ENCODE measurements at places on chromosomes 3 and 15.

DNA sequence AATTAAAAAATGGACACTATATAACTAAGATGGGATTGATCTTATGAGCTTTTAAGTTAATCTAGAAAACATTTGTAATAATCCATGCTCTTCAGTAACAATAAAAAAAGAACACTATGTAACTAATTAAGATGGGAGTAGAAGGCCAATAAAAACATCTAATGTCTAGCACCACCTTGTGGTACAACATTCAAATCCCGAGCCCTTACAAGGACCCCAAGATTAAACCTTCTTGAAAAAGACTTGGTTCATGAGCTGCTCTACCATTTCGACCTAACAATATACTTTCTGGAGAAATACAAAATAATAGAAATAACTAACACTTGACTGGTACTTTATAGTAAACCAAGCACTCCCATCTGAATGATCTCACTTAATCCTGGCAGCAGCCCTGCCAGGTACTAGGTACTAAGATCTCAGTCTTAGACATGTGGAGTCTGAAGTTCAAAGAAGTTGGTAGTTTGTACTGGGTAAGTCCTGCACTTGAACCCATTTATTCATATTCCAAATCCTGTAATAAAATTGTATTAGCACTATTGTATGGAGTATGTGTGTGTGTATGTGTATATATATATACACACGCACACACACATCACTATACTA, 21.8 kb downstream of the METTL6 start:
- no peak for DNase-seq

- DNase-seq, result no peak
Observed at GRCh38 chr3:41265823-41266273, 66.5 kb downstream of the CTNNB1 start.

- DNase-seq, result no peak
Observed at GRCh38 chr15:92306663-92307062, 87.0 kb upstream of the ST8SIA2 start.

- no peak for DNase-seq
Observed at GRCh38 chr3:173403376-173403775, 5.8 kb downstream of the NLGN1 start.

DNA sequence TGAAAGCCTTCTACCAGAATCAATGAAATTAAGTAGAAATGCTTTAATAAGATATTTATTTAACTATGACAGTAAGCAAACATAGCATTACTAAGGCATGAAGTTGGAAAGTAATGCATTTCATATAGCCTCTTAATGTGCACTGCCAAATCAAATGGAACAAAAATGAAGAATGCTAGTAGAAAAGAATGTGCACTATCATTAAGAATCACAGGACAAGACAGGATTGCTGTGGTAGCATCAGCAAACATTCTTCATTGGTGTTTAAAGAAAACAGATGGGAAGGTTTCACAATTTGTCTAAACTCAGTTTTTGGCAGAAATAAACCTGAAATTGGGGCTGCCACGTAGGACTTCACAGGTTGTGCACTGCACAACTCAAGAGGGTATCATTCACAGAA, 168.9 kb downstream of the CNTN3 start:
- DNase-seq, result no peak

- no peak for DNase-seq
Observed at GRCh38 chr3:177122183-177122856, 75.0 kb downstream of the TBL1XR1 start.

DNA sequence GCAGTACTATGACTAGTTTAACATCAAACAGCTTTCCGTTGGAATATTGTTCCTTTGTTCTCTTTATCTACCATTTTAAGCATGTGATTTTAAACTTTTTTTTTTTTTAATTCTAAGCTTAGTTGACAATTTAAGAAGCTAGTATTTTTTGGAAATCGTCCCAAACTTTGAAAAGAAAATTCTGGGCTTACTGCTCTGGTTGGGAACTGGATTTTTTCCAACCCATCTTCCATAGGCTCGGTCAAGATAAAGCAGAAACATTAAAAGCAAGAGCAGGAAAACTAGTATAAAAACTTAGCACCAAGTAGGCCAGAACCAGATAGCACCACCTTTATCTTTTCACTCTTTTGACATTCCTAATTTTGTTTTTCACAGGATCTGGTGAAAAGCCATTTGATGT, 49.9 kb downstream of the TSC22D2 start:
- no peak for DNase-seq

DNA sequence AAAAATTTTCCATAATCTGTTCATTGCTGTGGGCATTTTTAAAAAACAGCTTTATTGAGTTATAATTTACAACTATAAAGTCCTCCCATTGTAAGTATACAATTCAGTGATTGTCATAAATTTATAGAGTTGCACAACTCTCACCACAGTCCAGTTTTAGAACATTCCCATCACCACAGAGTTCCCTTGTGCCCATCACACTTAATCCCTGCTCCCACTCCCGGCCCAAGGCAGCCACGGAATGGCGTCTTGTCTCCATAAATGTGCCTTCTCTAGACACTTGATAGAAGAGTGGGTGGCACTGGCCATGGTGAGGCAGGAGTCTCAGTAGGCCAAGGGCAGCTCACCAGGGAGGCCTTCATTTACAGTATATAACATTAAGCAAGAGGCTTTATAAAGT, 6.3 kb downstream of the TSEN2 start:
- DNase-seq, result no peak

DNA sequence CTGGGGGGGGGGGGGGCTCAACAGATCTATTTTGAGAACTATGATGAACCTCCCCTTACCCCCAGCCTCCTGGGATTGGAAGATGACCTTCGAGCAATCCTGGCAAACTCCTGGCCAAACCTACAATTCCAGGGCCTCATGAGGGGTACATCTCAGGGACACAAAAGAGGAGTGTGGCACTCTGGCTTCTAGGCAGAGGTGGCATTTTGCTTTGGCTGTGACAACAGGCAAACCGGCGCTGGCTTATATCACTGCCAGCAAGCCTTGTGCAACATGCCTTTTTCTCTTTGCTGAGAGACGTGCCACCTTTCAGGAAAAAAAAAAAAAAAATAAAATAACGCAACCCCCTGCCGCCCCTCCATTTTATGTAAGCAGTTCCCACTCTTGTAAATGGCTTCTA, 31.8 kb upstream of the FEZF2 start:
- no peak for DNase-seq

GRCh38 chr3:116445311-116445841, at the start of gene LSAMP:
Gene LSAMP, minus strand, starts transcription at chr3:116445487.
- no peak for DNase-seq

- DNase-seq, result no peak
Observed at GRCh38 chr3:188152660-188153436, 1.1 kb upstream of the LPP start.

GRCh38 chr15:25401501-25401900, 37.3 kb downstream of the UBE3A start:
- DNase-seq, result no peak

GRCh38 chr3:171680726-171681411, 129.4 kb downstream of the PLD1 start:
- no peak for DNase-seq

GRCh38 chr3:43644443-43644842, 22.6 kb upstream of the ANO10 start:
- DNase-seq, result no peak

GRCh38 chr3:111911446-111911845, 52.4 kb downstream of the PHLDB2 start:
- no peak for DNase-seq

GRCh38 chr3:52236424-52236886, 2.5 kb downstream of the TWF2 start:
- no peak for DNase-seq

DNA sequence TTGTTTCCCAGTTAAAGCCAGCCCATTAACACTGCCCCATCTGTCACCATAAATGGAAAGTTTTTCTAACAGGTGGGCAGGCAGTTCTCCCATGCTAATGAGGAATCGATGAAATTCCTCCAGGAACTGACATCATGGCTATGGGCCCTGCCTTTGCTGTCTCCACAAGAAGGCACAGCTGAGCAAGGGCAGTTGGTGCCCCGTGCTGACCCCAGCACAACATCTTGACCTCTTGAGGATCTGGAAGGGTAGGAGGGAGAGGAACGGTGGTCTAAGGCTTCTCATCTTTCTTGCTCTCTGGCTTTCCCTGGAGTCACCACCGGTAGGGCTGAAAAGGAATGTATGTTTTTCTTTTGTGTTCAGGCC, 46.7 kb downstream of the CHCHD6 start:
- no peak for DNase-seq

DNA sequence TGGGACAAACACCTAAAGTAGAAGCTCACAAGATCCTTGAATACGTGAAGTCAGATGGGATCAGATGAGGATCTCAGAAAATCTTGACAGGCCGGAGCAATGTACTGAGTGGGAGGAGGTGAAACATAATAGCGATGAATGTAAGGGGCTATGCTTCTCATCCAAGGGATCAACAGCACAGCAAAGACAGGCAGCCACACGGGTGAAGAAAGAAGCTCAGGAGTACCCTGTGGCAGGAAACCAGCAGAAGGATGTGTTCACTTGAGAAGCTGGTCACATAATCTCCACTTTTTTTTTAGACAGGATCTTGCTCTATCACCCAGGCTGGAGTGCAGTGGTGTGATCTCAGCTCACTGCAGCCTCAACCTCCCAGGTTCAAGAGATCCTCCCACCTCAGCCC, 92.4 kb downstream of the MEGF11 start:
- DNase-seq, result no peak

DNA sequence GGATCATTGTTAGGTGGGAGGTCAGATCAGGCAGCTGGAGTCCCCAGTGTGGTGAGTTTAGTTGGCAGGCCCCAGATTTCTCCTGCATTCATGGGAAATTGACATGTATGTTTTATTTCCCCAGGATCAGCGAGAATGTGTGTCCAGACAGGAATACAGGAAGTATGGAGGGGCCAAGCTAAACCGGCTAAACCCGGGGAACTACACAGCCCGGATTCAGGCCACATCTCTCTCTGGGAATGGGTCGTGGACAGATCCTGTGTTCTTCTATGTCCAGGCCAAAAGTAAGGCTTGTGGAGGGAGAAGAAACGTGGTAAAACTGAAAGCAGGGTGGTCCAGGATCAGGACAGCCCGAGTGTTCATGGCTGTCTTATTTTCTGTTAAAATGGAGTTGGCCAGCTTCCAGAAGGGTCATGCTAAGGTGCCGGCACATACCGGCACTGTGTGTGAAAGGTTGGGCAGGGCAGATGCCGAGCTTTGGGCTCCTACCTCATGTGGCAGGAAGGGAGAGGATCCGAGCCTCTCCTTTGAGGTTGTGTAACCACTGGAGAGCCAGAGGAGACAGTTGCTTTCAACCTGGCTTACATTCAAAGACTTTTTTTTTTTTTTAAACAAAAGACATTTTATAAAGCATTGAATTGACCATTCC, 83.1 kb downstream of the PGPEP1L start:
- no peak for DNase-seq

DNA sequence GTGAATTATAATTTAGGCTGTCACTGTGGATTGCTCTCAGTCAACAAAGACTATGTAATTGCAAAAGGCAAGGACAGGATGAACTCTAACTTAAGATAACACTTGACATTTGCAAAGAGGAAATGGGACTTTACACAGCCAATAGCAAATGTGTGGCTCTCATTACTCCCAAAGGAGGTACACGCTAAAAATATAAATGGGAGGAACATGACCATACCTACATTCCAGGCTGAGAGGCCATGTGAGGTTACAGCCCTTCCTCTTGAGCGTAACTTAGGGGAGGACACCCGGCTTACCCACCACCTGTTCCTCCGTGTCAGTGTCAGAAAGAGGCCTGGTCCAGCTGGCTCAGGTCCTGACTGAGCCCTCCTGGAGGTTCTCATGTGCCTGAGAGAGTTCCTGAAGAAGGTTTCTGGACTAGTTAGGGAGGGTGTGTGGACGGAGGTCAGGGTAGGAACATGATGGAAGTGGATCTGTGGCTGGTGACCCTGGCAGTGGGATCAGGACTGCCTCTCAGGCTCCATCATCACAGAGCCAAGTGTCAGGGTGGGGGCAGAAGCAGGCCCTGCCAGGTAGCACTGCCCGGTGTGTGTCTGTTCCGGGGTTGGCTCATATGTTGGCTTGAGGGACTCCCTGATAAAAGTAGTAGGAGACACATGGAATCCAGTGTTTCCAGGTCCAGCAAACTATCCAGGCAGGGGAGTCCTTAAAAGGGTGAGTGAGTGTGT, 7.9 kb downstream of the POPDC2 start:
- DNase-seq, result no peak

DNA sequence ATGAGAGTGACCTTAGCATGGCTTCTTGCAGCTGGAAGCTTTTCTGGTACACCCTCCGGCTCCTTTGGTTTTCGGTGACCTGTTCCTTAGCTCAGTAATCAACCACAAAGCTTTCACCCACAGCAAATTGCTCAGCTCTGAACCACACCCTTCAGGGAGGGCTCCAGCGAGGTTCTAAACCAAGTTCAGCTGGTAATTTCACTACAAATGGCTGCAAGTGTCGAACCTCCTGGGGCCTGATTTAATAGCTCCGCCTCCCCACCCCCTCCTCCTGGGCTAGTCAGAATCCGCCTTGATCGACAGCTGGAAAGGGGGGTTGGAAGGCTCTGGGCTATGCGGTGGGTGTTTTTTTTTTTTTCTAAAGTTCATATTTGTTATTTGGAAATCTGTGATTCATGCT, 150.9 kb upstream of the MCTP2 start:
- no peak for DNase-seq

GRCh38 chr15:72872066-72872845, 88.7 kb upstream of the ADPGK start:
- no peak for DNase-seq
